ENCODE measurements at places on chromosomes 1 and 21.

- no peak for DNase-seq
Observed at GRCh38 chr21:15206514-15206913, 141.7 kb upstream of the NRIP1 start.

DNA sequence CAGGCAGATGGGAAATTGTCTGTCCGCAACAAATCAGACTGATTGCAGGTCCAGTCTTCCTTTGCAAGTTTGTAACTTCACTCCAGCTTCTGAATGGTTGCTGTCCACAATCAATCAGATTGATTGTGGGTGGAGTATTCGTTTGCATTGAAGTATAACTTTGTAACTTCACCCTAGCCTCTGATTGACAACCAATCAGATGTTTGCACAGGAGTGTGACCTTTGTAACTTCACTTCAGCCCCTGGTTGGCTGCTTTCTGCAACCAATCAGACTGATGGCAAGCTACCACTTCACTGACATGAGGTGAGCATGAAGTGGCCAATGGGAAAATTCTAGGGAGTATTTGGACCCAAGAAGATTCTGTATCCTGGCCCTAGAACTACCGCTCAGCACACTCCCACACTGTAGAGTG lies 25.7 kb downstream of the OR10J1 start:
- DNase-seq, result no peak

GRCh38 chr1:15229707-15230131 lies 17.3 kb upstream of the FHAD1 start:
- DNase-seq, result no peak

DNA sequence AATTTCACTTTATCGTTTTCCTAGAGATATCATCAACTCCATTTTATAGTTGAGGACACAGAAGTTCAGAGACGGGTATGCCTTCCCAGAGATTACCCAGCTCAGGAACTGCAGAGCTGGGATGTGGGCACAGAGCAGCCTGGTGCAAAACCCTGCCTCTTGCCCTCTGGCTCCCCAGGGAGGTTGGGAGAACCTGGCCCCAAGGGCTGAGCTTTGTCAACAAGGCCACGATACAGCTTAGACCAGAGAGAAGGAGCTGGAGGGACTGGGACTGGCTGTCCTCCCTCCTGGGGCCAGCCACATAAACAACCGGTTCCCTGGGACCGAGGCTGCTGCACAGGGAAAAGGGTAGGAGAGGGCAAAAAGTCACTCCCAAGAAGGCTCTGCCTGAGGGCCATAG lies 3.8 kb downstream of the RIMS3 start:
- no peak for DNase-seq

GRCh38 chr1:77228836-77229235 lies 9.6 kb upstream of the PIGK start:
- DNase-seq, result no peak

DNA sequence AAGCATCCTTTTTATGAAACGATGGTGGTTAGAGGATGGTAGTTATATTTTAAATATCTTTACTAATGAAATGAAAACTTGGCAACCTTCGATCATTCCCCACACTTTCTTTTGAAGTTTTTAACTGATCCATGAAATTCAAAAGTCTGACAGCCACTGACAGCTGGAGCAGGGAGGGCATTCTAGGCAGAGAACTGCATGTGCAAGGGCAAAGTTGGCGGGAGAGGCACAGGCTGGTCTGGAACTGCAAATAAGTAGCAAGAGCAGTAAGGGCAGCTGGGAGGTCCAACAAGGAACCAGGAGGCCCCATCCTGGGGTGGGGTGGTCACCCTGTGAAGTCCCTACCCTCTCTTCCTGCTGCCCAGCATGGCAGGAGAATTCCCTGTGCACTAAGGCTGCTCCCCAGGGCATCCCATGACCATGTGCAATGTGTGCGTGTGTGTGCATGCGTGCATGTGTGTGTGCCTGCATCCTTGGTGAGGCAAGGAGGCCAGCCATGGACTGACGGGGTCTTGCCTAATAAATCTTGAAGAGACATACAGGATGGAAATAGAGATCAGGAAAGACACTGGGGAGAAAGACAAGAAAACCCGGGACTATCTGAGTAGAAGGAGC lies 33.1 kb upstream of the FOXO6 start:
- no peak for DNase-seq

- DNase-seq, result peak; percentile 56
Observed at GRCh38 chr1:199684686-199685273, 342.7 kb upstream of the NR5A2 start.

DNA sequence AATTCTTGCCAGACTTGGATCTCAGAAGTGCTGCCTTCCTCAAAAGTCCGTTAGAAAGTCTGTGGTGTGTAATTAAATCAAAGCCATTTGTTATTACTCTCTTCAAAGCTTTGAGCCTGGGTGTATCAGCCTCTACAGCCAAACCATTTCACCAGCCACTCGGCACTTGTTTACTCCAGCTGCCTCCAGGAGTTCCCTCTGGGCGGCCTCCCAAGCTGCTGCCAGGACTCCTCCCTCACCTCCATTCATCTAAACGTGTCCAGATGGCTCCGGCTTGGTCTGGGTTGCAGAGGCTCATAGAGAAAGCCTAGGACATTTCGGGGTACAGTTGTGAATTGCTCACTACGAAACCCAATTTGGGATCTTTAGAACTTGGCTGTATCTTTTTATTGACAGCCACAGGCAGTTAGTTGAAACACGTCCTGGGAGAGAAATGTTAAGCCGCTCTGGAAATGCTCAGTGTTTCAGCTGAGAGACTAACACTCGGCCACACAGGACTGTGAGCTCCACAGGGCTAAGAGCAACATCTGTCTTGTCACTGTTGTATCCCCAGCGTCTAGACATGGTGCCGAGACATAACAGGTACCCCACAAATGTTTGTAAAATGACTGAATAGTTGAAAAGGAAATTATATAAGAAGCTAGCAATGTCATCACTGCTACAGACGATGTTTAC lies 116.9 kb upstream of the NGF start:
- peak; percentile 48 for DNase-seq

DNA sequence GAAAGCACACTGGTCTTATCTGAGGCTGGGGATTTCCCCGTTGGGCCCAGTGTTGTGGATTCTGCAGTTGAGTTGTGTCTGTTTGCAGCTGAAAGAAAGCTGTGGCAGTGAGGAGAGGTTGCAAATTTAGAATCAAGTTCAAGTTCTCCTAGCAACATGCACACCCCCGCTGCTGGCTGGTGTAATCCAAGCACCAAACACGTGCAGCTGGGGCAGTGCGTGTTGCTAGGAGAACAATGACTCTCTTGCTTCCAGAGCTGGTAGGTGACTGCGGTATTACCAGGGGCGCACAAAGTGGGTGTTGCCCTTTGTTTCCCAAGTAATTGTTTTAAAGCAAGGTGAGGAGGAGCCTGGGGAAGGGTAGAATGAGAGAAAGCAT lies 91.5 kb downstream of the IER5 start:
- DNase-seq, result peak; percentile 66

DNA sequence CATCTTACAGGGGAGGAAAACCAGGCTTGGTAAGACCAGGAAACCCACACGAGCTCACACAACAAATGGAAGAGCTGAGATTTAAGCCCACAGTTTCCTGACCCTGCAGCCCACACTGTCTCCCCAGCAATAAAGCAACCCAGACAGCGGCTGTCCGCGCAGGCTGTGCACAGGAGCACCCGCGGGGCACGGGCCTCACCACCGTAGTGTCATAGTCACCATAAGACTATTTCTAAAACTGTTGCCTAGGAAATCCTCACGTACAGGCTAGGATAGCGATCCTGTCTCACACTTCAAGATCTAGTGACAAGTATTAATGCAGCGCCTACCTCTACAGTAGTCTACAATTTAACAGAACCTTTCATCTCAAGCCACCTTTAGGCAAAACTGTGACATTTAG lies 54.0 kb upstream of the SYT6 start:
- DNase-seq, result no peak

GRCh38 chr1:223248001-223248769 lies 105.1 kb upstream of the TLR5 start:
- no peak for DNase-seq

GRCh38 chr1:175674186-175674585 lies 69.2 kb downstream of the TNR start:
- DNase-seq, result no peak

DNA sequence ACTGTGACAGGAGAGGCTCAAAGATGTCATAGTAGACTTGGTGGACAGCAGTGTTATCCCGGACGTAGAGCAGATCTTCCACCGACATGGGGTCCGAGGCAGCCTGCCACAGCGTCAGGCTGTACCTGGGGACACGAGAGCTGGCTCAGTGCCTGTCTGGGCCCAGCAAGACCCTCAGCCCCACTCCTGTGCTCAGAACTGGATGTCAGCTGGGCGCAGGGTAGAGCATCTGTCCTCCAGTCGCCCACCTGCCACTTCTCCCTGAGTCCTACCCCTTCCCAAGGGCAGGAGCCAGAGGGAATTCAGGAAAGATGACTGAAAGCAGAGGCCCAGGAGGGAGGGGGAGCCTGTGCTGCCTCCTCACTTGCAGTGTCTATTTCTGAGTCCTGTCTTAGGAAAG lies 11.7 kb downstream of the FAM151A start:
- no peak for DNase-seq

DNA sequence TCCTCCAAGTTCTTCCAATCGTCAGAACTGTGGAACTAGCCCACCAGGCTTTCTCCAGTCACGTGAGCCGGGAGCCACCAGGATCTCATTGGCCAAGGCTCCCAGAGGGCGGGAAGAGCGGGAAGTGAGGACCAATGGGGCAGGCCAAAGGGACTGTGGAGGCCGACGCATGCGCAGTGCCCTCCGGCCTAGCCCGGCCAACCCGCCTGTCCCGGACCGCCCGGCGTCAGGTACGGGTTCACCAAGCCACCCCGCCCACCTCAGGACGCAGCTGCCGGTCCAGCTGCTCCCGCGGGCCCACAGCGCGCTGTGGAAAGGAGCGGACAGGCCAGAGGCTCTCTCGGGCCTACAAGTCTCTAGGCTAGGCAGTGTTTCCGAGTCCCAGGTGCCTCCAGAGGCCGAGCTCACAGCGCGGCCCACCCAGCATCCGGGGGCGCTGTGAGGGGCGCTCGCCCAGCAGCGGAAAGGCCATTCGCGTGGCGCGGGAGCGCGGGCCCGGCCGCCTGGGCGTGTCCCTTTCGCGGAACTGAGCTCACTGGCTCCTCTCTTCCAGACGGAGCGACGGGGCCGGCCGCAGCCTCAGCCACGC lies 10.9 kb downstream of the OR14I1 start:
- DNase-seq, result no peak

- DNase-seq, result no peak
Observed at GRCh38 chr1:164456272-164456671, 102.7 kb upstream of the PBX1 start.

- peak; percentile 54 for DNase-seq
Observed at GRCh38 chr1:178282949-178283367, 189.1 kb downstream of the RASAL2 start.

GRCh38 chr1:24501371-24502064 lies 1.1 kb upstream of the RCAN3 start:
- no peak for DNase-seq

DNA sequence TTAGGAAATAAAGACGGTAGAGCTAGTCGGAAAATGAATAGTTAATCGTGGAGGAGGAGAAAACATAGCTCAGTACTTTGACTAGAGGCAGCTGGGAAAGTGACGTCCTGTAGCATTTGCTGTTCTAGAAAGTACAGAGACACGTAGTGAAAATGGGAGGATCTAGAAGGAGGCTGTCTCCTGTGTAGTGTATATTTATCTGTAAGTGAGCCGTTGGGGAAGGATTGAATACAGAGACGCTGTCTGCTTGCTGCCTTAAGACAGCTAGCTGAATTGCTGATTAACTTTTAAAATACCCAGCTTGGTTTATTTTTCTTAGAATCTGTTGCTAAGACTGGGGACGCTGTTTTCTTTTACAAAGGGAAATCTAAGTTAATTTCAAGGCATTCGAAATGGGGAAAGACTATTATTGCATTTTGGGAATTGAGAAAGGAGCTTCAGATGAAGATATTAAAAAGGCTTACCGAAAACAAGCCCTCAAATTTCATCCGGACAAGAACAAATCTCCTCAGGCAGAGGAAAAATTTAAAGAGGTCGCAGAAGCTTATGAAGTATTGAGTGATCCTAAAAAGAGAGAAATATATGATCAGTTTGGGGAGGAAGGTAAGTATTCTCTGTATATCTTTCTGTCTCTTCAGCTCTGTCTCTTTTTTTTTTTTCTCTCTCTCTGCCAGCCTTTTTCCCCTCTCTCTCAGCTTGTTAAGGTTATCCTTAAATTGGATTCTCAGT lies at the start of gene DNAJB4:
TSS of gene DNAJB4 (plus strand) at position 221 of the 729 bp plus-strand sequence. CDS start at position 393, 172 bp downstream.
- peak; percentile 98 for DNase-seq

DNA sequence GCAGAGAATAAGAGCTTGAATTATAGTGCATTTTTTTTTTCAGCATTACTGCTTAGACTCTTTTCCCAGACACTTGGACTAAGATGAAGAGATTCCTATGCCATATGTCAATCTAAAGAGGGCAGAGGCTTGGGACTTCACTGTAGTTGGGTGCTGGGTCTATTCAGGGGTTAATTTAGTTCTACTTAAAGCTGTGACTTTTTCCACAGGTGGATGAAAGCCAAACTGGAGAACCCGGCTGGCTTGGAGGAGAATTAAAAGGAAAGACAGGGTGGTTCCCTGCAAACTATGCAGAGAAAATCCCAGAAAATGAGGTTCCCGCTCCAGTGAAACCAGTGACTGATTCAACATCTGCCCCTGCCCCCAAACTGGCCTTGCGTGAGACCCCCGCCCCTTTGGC lies 104.8 kb downstream of the ATP5PO start:
- DNase-seq, result no peak

GRCh38 chr21:22573834-22574233 lies 1575.6 kb downstream of the NCAM2 start:
- DNase-seq, result no peak

GRCh38 chr1:99761774-99762173 lies 4.7 kb downstream of the FRRS1 start:
- DNase-seq, result no peak

GRCh38 chr21:33844104-33844889 lies 71.3 kb downstream of the ATP5PO start:
- no peak for DNase-seq

GRCh38 chr21:37982496-37983318 lies 66.5 kb upstream of the KCNJ6 start:
- DNase-seq, result no peak

GRCh38 chr1:219744652-219745469 lies 132.0 kb upstream of the ZC3H11B start:
- DNase-seq, result no peak

GRCh38 chr1:21152423-21153100 lies 24.1 kb downstream of the EIF4G3 start:
- no peak for DNase-seq

- DNase-seq, result peak; percentile 61
Observed at GRCh38 chr1:48858200-48858920, 81.7 kb upstream of the BEND5 start.

DNA sequence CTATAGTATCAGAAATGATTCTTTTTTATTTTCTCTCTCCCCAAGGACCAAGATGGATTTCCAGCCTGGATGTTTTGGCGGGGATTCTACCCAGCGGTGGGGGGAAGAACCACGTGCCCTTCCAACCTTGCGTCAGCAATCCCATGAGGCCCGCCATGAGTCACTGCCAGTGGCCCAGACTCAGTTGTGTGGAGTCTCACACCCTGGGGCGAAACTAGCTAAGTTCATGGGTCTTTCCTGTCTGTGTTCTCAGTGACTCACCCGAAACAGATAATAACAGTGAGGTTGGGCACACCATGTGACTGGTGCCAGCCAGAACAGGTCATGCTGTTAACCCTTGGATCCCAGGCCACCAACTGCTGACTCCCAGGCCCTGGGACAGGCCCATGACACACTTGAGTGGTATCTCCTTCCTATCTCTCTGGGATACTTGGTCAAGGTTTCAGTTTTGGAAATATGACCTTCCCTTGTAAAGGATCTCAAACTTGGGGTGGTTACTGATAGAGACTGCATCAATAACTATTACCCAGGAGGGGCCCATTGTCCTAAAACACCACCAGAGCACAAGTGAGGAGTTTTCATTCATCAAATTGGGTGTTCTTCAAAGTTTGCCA lies 98.0 kb upstream of the DUSP10 start:
- peak; percentile 91 for DNase-seq
